ENCODE measurements at places on chromosomes 5 and 9. TPM values are rescaled to one million over a fixed set of nuclear protein-coding genes. Genes with fewer than 3 reads are reported as not detected.

DNA sequence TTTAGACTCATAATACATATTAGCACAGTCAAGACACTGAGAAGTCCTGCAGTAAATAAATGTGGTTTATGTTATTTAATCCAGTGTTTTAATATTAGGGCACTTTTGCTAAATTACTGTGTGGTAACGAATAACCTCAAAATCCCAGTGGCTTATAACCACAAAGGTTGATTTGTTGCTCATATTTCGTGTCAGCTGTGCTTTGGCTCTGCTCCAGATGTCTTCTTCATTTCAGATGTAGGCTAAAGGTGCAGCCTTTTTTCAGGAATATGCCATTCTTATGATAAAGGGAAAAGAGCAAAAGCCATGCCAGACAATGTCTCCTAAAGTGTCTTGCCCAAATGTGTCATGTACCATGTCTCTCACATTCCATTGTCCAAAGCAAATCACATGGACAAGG, 144.8 kb downstream of the BRINP1 start:
- no peaks in the 10 kb centered on the region for H3K27me3 ChIP-seq
- H3K4me3 ChIP-seq: no peak overlapping the region
- peaks cover 13% of the 10 kb centered on the region for H3K4me1 ChIP-seq
- no peak overlapping the region for H3K27ac ChIP-seq
- peak; percentile 69 for DNase-seq
- H3K36me3 ChIP-seq: peaks cover 2% of the 10 kb centered on the region

Gene NR3C1
- 31.9 TPM for total RNA-seq

Gene LYRM7
- total RNA-seq: 21.8 TPM

DNA sequence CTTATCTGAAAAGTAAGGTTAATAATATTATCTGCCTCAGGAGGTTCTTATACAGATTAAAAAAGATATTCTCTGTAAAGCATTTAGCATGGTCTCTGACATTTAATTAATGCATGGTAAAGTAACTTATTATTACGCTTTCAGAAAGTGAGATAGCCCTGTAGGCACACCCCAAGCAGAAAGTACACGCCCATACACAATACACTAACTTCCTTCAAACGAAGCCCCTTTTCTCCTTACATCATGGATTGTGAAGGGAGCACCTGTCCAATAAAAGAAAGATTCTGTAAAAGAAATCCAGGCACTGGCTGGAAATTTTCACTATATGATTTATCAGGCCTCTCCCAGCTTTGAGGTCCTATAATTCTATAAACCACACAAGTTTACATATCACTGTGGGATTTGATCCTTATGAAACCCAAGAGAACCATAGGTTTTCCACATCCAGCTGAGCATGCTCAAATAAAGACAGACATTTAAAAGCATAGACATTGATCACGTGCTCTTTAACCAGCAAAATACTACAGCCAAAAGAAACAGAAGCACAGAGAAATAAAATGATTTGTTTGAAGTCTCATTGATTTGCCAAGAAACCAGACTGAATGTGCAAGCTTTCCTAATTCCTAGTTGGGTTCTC, 14.1 kb upstream of the NR3C1 start:
- no peaks in the 10 kb centered on the region for H3K27me3 ChIP-seq
- DNase-seq: no peak
- H3K4me3 ChIP-seq: no peak overlapping the region

Gene IL5
- not detected for total RNA-seq

Gene IL9
- not detected for total RNA-seq

DNA sequence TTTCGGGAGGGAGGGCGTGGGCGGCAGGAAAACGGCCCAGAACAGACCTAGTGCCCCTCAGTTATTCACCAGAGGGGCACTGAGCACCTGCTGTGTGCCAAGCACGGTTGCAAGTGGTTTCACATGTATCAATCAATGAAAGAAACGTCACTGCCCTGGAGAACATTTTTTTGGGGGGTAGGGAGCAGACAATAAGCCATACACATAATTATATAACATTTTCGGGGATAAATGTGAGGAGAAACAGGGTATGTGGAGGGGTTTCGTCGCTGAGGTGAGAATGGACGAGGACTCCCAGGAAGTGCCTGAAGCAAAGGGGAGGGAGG, 444 bp upstream of the ZNF354A start:
- H3K27me3 ChIP-seq: no peaks in the 10 kb centered on the region
- no peak overlapping the region for H3K27ac ChIP-seq

Gene AQP3
- total RNA-seq: 17.3 TPM

Data from SJCRH30 (cell line).